A549 treated with ZK216348 at 1 μM for 4 hours (cell line): ENCODE measurements at places on chromosomes 5 and 9. TPM values are rescaled to one million over a fixed set of nuclear protein-coding genes. Genes with fewer than 3 reads are reported as not detected.

The LMNB1 gene
- total RNA-seq = 56.7 to 83.0 TPM (median 60.8 TPM) in 5 replicates

The PLPP7 gene
- total RNA-seq = not detected in 5 replicates

The PAEP gene
- 0.20 to 0.41 TPM in 2 of 5 replicates, not detected in the others for total RNA-seq

The OR1Q1 gene
- total RNA-seq = 0.15 TPM in 1 of 5 replicates, not detected in the others

The IL9 gene
- total RNA-seq = not detected in 5 replicates
